ENCODE measurements at places on chromosomes 1 and 21.

- no peak for DNase-seq
Observed at GRCh38 chr1:12480748-12481362, 137.2 kb downstream of the DHRS3 start.

- DNase-seq, result no peak
Observed at GRCh38 chr1:179775009-179775408, 31.9 kb downstream of the FAM163A start.

GRCh38 chr1:237119091-237119490 is 77.1 kb downstream of the RYR2 start:
- DNase-seq, result no peak

DNA sequence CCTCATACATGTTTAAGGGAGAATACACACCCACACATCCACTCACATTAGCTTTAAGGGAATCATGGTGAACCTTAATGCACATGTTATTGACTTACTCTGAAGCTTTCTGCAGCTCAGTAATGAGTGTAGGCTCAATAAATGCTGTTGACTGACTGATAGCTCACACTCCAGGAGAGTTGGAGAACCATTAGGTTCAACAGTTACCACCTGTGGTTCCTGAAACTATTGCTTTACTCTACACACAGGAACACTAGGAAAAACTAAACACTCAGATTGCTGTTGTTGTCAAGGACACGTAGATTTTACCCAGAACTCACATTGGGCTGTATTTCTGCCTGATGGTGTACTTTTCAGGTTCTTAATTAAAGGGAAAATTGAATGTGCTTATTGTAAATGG is 37.3 kb downstream of the ZC3H11B start:
- no peak for DNase-seq

DNA sequence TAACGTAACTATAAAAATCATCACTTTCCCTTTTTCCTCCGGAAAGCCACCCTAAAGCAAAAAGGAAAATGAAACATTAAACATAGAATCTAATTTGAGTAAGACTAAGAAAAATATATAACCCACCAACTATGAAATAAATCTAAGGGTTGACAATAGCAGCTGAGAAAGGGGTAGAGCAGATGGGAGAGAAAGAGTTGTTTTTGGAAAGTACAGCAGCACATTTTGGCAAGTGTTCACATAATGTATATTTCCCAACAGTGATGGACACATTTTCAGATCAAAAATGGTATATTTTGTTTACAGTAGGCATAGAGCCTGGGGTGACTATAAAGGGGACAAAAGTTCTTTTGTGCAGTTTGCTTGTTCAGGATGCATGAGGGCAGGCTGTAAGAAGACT is 1287.4 kb upstream of the B3GALT2 start:
- no peak for DNase-seq

DNA sequence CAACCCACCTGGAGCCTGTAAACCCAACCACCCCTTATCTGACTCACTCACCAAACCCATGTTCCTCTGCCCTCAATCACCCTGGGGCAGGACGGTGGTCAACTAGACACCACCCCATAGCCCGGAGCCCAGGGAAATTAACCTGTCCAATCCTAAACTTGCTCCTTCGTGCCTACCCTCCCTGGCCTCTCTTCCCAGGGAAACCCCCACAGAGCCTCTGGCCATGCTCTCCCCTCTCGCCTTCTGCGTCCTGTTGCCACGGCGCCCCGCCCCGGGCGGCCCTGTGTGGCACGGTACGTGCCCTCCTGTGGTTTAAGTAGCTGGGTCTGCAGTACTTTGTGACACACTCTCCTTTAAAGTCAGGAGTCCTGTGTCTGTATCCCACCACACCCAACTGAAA is 4.0 kb upstream of the FTCD start:
- DNase-seq, result peak; percentile 58

- DNase-seq, result no peak
Observed at GRCh38 chr1:247077213-247077612, 1.4 kb downstream of the ZNF670 start.

DNA sequence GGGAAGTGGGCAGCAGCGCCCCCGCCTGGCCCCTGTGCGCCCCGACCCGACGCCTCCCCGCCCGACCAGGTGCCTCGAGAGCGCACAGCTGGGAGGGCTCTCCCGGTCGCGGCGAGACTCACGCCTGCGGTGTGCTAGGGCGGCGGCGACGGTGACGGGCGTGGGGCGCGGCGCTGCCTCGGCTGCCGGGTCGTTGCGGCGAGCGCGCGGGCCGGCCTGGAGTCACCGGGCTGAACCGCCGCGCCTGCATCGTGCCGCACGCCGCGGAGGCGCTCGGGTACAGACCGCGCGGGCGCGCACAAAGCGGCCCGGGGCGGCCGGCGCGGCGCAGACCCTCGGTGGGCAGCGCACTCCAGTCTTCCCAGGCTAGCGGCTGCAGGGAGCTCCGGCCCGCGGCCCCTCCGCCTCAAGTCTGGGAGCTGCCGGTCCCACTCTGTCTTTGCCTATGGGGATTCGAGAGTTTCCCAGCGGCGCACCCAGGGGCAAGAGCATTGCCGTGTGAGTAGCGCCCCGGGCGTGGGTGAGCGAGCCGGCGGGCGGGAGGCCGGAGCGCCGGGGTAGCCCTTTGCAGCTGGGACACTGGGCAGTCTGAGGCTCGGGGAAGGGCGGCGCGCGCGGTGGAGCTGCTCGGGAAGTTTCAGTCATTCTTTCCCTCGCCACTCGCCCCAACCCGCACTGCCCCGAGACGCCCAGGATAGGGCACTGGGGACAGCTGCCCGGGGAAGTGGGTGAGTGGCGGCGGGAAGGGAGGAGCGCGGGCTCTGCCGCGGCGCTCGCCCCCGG is at the start of gene SLC35F3:
TSS of gene SLC35F3 (plus strand) at position 44 of the 783 bp plus-strand sequence.
- DNase-seq, result no peak

GRCh38 chr1:208051651-208052050 is 140.7 kb upstream of the CD34 start:
- no peak for DNase-seq

- DNase-seq, result no peak
Observed at GRCh38 chr1:152886085-152886484, 8.0 kb downstream of the SMCP start.

Measured in ascending aorta (tissue), 2 donors.